Endothelial cell of umbilical vein (primary cell): ENCODE measurements at places on chromosomes 16 and 17. TPM values are rescaled to one million over a fixed set of nuclear protein-coding genes. Genes with fewer than 3 reads are reported as not detected.

GRCh38 chr16:82524976-82525375 lies 101.8 kb upstream of the CDH13 start:
- no peak for DNase-seq

DNA sequence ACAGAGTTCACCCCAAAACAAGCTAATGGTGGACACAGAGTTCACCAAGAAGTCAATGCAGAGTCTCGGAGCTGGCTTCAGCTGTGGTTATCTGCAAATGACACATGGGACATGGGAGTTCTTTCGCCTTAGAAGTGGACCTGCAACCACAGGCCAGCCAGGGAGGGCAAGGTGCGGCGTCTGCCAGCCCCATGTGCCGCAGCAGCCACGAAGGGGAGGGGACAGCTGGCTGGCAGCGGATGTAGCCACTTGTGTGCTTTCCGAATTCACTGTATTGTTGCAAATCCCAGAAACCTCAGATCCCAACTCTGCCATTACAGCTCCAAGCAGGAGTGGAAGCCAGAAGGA lies 24.8 kb downstream of the LMF1 start:
- DNase-seq: no peak

DNA sequence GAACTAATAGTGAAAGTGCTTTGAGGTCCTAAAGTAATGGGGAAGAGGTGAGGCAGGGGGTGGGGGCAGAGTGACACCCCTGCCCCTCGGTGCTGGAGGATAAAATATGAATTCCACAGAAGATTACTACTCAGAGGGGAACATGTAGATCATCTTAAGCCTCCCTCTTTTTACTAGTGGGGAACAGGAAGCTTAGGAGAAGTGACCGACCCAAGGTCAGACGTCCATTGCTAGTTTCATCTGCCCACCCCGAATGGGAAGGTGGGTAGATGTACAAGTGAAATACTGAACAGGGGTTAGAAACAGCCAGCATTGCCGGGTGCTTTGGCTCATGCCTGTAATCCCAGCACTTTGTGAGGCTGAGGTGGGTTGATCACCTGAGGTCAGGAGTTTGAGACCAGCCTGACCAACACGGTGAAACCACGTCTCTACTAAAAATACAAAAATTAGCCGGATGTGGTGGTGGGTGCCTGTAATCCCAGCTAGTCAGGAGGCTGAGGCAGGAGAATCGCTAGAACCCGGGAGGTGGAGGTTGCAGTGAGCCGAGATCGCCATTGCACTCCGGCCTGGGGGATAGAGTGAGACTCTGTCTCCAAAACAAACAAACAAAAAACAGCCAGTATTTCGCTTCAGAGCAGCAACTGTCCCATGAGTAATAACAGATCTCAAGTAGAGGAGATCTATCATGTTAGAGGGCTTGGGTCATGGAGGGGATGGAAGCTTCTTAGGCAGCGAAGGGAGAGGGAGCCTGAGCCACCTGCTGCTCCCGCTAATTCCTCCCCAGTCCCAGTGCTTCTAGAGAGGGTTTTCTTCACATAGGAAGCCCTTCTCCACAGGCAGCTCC lies 1.2 kb upstream of the NR1D1 start:
- no peak for DNase-seq

DNA sequence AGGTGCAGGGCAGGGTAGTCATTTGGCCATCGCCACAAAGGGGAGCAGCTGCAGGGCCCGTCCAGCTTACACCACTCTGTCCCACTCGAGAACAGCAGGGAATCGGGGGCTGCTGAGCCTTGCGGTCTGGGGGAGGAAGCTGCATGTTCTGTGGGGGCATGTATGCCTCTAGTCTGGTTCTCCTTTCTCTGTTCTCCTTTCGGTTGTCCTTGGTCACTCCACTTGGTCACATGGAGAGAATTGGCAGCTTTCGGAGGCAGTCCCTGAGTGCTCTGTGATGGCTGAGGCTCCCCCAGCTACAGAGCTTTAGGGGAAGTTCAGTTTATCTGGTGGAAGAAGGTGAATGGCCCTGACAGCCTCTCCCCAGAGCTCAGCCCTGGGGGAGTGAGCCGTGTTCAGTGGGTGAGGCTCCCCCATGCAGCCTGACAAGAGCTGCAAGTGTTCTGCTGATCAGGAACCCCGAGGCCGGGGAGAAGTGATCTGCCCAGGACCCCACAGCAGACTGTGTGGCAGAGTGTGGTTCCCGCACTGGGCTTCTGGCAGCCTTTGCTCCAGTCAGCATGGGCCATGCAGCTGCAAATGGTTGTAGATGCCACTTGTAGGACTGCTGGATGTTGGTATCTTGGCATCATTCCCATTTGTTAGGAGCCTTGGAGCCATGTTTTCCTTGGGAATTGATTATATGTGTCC lies 22.3 kb upstream of the SMPD3 start:
- no peak for DNase-seq

DNA sequence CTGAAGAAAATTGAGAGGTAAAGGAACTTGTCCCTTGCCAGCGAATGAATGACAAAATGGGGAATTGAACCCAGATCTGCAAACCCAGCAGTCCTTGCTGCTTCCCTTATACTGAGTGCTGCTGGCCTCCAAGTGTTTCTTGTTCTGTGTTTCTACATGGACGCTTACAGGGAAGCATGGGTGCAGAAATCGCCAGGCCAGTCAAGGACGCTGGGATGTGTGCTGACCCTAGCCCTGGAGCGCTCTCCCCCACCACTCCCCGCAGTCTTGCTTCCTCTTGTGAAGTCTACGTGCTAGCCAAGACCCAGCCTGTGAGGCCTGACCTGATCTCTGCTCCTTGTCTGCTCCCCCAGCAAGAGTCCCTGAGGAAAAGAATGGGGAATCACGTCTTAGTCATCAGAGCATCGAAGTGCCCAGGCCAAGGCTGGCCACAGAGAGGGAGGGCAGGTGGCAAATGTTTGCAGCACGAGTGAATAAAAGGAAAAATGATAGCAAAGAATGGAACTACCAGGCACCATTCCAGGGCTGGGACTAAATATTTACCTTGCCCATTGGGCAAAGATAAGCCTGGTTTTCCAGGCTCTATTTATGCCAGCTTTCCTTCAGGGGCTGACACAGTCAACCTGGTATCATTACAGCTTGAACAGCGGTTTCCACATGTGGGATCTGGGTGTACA lies 17.4 kb downstream of the CA4 start:
- DNase-seq: no peak

GRCh38 chr17:58626905-58627304 lies 64.9 kb downstream of the TEX14 start:
- no peak for DNase-seq

- no peak for DNase-seq
Measured at GRCh38 chr16:31344712-31345111, 10.3 kb upstream of the ITGAX start.

DNA sequence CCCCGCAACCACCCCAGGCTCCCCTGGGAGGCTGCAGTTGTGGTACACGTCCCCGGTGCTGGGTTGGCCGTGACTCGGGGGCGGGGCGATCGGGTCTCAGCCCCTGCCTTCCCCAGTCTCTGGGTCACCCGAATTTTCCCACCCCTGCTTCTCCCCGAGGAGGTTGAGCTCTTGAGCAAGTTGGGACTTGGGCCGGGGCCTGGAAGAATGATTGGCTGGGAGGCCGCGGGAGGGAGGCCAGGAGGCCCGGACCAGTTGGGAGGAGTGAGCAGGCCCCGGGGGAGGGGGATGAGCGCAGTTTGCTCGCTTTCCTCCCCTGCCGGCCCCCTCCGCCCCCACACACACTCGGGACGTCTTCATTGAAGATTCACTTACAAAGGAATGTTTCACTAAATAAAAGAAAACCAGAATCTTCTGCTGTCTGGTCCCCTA lies 4.5 kb upstream of the HEXIM1 start:
- DNase-seq: no peak

- DNase-seq: no peak
Measured at GRCh38 chr17:9907883-9908648, 3.0 kb upstream of the RCVRN start.

DNA sequence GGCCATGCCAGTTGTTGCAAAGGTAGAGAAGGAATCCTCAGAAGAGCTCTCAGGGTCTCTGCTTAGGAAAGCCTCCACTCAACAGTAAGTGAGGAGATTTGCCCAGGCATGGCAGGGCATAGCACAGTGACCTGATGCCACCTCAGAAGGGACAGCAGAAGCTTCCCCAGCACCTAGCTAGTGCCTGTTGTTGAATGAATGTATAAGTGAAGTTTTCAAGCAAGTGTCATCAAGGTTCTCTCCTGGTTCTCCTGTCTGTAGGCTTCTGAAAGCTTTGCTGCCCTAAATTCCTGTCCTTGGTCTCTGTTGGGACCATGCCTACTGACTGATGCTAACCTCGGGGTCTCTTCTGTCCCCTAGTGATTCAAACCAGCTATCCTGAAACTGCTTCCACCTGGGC lies 114.9 kb upstream of the TBX2 start:
- no peak for DNase-seq

- no peak for DNase-seq
Measured at GRCh38 chr16:68732042-68732680, 4.9 kb upstream of the CDH1 start.

DNA sequence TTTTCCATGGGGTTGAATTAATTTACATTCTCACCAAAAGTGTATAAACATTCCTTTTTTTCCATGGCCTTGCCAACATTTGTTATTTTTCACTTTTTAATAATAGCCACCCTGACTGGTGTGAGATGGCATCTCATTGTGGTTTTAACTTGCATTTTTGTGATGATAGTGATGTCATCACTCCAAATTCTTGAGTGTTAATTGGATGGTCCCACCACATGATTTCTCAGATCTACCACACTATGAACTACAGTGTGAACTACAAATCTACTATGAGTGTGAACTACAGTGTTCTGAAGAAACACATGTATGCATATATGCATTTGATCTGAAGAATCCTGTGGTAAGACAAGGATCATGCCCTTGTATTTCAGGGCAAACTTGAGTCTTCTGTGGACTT lies 340.1 kb downstream of the ABCC12 start:
- DNase-seq: no peak

Gene WNT9B
- not detected in 2 replicates for total RNA-seq

Gene OTOP2
- not detected in 2 replicates for total RNA-seq

Gene GPRC5C
- not detected in 2 replicates for total RNA-seq

Gene SPNS2
- total RNA-seq: 56.6 and 77.3 TPM in 2 replicates

Gene PMFBP1
- 0.42 TPM in 1 of 2 replicates, not detected in the other for total RNA-seq

Gene DOC2B
- total RNA-seq: 0.05 and 0.22 TPM in 2 replicates

Gene LGALS9B
- total RNA-seq: not detected in 2 replicates

Gene ZNF747
- total RNA-seq: 7.2 and 8.6 TPM in 2 replicates

Gene RPL13
- total RNA-seq: 1,463 and 1,769 TPM in 2 replicates

Gene FN3KRP
- total RNA-seq: 32.7 and 35.2 TPM in 2 replicates
